ENCODE measurements at places on chromosomes 12 and 14.

GRCh38 chr14:55388160-55388559 lies 23.5 kb downstream of the ATG14 start:
- no peak for DNase-seq

GRCh38 chr14:32661216-32661615 lies 277.5 kb upstream of the NPAS3 start:
- no peak for DNase-seq

- no peak for DNase-seq
These were observed 30.3 kb downstream of the NDUFA12 start for GRCh38 chr12:94973221-94973620.

DNA sequence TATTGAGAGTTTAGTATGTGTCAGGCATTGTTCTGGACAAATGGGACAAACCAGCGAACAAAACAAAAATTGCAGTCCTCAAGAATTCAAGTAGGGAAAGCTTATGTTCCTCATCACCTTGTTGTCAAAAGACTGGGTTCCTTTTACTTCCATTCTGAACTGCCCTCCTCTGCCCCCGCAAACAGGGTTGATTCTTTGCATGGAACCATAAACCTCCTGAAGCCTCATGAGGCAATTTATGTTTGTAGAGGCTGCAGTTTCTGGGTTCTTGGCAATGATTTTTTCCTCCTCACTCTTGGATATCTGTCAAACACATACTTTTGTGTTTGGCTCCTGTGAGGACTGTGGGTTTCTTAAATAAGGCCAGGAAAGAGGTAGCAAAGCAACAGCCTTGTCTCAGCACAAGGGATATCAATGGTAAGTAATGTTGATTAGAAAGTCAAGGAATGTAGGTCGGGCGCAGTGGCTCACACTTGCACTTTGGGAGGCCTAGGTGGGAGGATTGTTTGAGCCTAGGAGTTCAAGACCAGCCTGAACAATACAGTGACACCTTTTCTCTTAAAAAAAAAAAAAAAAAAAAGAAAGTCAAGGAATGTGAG lies 13.9 kb downstream of the COPZ1 start:
- no peak for DNase-seq

GRCh38 chr12:106907411-106907810 lies 48.3 kb upstream of the TMEM263 start:
- no peak for DNase-seq

DNA sequence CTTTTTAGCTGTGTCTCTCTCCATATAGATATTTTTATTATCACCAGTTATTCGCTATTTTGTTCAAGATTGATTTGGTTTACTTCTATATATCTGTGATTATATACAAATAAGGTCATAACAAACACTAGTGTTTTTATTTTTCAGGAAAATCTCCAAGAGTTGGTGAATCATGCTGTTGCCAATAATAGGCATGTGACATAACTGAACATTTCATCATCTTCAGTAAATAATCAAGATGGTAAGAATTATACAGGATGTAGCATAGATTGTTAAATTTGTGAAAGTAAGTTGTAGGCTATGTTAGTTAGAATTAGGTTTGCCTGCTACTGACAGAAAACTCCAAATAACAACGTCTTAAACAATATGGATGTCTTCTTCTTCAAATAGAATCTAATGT lies 240.9 kb upstream of the PDE3A start:
- no peak for DNase-seq
